Activated CD4-positive, CD25-positive, alpha-beta regulatory T cell treated with anti-CD3 and anti-CD28 coated beads, Interleukin-2, amount 50 U/mL, for 72 hours (primary cell): ENCODE measurements at places on chromosomes 3 and 15.

- no peak for DNase-seq
Measured at GRCh38 chr3:152769523-152769922, 65.4 kb upstream of the P2RY1 start.

DNA sequence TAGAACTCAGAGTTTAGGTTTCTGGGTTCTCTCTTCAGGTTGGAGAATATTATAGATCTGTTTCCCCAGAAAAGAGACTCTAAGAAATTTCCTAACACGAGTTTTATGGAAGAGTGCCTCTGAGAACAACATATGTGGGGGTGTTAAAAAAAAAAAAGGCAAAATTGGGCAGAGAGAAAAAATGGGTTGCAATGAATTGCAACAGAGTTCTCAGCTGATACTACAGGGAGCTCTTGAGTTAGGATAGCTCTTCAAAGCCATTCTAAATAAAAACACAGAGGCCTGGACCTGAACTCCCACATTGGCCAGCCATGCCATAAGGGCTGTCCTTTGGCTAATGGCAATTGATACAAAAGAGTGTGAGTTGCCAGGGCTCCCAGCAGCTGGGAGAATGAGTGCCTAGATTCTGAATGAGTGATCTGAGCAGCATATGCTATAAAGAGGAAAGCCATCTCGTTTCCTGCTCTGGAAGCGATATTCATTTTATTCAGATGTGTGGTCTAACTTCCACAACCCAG is 20.1 kb upstream of the UBE2E2 start:
- DNase-seq: no peak

GRCh38 chr3:114690911-114691310 is 397.1 kb downstream of the TIGIT start:
- DNase-seq: no peak

DNA sequence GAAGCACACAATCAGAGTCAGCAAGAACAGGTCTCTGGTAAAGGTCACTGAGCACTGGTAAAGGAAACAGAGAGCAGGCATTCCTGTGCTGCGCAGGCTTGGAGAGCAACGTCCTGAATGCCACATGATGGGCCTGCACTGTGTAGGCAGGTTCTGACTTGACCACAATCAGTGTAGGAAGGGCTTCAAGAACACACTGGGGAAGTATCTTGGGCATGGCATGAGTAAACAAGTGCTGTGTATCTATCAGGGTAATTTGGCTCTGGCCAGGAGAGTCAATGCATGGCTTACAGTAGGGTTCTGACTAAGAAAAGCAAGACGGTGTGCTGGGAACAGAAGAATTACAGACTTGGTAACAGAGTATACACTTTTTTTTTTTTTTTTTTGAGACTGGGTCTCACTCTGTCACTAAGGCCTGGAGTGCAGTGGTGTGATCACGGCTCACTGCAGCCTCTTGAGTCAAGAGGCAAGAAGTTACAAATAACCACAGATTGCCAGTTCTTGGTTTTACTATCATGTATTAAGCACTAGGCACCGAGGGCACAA is 30.6 kb downstream of the TBC1D2B start:
- DNase-seq: no peak

- no peak for DNase-seq
Measured at GRCh38 chr3:71376911-71377310, 206.6 kb downstream of the FOXP1 start.

DNA sequence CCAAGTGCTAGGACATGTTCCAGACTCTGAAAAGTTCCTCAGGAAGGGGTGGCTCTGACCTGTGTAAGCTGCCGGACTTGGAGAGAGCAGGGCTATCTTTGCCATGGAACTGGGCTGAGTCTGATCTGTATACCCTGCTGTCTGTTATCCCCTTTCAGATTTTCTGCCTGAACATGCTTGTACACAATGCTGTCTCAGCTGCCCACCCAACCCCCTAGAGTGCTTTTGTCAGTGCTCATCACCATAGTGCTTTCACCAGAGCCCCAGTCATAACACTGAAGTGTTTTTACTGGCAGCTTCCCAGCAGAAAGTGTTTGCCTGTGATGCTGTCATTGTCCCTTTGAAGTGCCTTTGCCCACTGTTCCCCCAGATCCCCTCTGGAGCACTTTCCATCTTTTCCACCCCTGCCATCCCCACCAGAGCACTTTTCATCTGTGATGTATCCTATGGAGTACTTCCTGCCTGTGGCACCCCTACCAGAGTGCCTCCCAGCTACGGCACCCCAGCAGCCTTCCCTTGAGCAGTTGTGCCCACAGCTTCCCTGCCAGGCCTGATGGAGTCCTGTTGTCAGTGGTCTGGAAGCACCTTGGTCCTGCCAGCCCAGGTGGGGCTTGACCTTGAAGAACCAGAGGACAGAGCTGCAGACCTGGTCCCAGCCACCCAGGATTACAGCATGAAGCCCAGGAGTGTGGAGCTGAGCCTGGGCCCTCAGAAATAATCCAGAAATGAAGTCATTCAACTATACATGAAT is 397.7 kb downstream of the DIPK2A start:
- DNase-seq: no peak

DNA sequence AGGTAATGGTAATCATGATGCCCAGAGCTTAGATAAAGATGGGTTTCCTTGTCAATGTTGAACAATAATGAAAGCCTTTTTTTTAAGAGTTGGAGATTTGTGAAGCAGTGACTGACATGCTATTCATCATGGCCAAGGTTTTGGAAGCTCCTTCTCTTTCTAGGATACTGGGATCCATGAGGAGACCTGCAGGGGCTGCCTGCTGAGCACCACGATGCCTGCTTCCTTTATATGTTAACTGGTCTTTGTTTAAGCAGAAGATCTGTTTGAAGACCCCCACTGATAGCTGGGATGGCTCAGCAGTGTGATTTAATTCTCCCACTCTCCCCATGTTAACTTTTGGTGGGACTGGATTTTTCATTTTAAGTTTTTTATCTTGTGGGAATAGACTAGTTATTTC is 15.8 kb downstream of the RBP1 start:
- DNase-seq: no peak

- no peak for DNase-seq
Measured at GRCh38 chr3:13851997-13852637, 27.8 kb downstream of the WNT7A start.

DNA sequence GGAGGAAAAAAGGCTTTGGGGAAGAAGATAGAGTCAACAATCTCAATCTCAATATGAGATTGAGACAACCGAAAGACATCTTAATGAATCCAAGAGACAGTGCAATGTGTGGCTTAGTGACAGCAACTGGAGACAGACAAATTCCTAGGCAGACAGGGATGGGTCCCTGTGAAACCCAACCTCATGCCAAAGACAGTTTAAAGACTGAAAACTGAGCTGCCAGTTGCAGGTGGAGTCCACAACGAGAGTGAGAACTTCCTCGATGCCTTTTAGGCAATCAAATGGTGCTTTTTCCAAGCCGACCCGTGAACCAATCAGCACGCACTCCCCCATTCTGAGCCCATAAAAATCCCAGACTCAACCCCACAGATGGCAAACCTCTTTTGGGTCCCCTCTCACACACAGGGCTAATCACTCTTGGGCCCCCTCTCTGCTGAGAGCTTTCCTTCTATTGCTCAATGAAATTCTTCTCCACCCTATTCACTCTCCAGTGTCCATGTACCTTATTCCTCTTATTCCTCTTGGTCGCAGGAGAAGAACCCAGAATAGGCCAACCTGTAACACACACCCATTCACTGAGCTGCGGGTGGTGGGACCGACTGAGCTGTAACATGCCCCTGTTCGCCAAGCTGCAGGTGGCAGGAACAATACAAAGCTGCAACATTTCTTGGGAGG is 34.8 kb downstream of the ZMAT3 start:
- no peak for DNase-seq

DNA sequence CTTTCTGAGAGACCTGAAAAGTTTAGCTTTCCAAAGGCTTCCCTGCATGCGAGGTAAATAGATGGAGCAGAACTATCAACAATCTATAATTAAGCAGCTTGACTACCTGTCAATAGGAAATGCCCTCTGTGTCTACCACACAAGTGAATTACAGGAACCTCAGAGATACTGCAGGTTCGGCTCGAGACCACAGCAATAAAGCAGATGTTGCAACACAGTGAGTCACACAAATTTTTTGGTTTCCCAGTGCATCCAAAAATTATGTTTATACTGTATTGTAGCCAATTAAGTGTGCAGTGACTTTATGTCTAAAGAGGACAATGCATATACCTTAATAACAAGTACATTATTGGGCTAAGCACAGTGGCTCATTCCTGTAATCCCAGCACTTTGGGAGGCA is 252.0 kb downstream of the UBE2E2 start:
- DNase-seq: no peak

DNA sequence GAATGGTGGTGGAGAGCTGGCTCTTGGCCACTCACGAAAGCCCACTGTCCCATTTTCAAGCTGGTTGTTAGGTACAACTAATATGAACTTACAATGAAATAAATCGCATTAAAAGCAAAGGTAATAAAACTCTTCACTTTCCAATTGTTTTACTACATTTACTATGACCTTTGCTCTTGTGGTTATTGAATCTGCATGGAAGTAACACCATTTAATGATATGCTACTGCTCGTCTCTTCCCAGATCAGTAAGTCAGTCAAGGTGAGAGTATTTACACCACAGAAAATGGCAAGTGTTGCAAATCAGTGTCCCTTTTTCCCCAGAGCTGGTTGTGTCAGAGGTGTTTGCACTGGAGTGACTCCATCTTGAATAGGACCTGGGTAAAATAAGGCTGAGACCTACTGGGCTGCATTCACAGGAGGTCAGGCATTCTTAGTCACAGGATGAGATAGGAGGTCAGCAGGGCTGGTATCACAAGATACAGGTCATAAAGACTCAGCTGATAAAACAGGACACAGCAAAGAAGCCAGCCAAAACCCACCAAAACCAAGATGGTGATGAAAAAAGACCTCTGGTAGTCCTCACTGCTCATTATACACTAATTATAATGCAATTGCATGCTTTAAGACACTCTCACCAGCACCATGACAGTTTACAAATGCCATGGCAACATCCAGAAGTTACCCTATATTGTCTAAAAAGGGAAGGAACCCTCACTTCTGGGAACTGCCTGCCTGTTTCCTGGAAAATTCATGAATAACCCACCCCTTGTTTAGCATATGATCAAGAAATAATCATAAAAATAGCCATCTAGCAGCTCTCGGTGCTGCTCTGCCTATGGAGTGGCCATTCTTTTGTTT is 57.6 kb downstream of the FRMD4B start:
- DNase-seq: no peak

DNA sequence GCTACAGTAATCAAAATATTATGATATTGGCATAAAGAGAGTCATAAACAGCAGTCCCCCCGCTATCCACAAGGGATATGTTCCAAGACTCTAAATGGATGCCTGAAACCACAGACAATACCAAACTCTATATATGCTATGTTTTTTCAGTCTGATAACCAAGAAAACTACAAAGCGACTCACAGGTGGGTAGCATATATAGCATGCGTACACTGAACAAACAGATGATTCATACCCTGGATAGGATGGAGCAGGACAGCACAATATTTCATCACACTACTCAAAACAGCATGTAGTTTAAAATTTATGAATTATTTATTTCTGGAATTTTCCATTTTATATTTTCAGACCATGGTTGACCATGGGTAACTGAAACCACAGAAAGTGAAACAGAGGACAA is 87.0 kb upstream of the PPP2R3A start:
- DNase-seq: no peak

DNA sequence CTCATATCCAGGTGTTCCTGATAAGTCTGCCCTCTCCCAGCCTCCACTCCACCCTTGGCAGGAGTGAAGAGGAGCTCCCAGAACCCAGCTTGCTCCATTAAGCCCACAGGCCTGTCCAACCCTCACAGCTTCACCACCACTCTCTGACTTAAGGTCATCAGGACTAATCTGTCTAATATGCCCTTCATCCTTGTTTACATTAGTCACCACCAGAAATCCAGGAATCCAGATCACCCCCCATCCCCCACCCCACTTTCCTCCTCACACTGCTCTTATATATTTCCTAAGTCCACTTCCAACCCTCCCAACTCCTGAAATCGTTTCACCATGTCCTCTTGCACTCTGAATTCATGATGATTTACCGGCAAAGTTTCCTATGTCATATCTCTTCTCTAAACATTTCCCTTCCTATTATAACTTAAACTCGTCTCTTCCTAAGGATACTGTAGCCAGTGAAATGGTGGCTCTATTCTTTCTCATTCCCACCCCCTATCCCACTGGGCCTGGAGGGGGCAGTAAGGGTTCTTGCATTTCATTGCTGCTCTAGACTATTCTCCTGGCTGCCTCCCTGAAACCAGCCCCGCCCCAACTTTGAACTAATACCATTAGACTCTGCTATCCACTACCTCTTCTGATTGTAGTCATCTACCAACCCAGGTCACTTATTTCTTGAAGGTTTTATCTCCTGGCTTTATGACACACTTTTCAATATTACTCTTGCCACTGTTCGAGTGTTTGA is 43.4 kb downstream of the PPP2R3A start:
- no peak for DNase-seq

- no peak for DNase-seq
Measured at GRCh38 chr3:13282986-13283876, 136.9 kb downstream of the NUP210 start.

DNA sequence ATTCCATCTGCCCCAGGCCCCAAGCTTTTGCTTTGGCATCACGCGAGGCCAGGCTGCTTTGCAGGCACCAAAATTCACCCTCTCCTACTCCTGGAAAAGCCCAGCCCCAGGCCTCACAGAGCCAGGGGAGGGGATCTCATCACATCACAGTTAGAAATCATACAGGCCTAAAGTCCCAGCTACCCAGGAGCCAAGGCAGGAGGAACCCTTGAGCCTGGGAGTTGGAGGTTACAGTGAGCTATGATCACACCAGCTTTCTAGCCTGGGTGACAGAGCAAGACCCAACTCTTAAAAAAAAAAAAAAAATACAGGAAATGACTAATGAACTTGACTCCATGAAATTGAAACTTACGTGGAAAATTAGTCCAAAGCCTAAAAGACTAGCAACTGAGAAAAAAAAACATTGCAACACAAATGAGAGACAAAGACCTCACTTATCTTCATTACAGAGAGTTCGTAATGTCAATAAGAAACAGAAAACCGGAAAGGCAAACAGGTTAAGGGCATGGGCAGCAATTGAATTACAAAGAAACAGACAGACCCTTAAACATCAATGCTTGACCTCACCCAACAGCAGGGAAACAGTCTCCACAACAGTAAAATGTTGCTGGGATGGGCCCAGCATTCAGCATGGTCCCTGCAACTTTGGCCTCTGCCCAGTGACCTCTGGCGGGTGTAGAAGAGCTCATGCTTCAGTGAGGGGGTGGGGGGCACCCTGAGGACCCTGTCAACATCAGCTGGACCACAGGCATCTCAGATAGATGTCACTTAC is 151.5 kb downstream of the LRRK1 start:
- DNase-seq: no peak

DNA sequence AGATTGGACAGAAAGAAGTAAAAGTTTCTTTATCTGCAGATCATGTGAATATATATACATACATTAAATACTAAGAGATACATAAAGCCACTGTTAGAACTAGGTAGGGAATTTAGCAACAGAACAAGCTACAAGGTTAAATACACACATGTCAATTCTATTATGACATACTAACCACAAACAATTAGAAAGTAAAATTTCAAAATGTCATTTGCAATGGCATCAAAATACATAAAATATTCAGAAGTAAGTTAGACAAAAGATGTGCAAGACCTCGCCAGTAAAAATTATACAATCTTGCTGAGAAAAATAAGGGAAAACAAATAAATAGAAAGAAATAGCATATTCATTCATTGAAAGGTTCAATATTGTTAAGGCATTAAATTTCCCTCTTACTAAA is 200.0 kb upstream of the HES1 start:
- DNase-seq: no peak

- no peak for DNase-seq
Measured at GRCh38 chr3:173743516-173743915, 346.0 kb downstream of the NLGN1 start.
